ENCODE measurements at places on chromosomes 6 and 20.

- DNase-seq: no peak
These were observed 44.5 kb downstream of the SLC52A3 start for GRCh38 chr20:723756-724155.

DNA sequence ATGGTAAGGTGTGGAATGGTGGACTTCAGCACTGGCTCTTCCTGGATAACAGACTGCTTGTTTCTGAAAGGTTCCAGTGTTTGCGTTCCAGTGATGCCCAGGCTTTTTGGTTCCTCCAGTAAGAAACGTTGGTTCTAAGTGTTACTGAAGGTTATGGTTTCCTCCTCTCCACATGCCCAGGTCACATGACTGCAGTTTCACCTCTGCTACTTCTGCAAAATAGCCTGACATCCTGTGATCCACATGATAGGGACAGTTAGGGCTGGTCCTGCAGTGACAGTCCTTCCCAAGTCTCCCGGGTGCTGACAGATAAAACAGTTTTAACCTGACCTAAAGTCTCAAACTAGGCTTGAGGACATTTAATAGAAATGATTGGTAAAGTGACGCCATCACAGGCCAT, 132.2 kb upstream of the CST7 start:
- no peak for DNase-seq

DNA sequence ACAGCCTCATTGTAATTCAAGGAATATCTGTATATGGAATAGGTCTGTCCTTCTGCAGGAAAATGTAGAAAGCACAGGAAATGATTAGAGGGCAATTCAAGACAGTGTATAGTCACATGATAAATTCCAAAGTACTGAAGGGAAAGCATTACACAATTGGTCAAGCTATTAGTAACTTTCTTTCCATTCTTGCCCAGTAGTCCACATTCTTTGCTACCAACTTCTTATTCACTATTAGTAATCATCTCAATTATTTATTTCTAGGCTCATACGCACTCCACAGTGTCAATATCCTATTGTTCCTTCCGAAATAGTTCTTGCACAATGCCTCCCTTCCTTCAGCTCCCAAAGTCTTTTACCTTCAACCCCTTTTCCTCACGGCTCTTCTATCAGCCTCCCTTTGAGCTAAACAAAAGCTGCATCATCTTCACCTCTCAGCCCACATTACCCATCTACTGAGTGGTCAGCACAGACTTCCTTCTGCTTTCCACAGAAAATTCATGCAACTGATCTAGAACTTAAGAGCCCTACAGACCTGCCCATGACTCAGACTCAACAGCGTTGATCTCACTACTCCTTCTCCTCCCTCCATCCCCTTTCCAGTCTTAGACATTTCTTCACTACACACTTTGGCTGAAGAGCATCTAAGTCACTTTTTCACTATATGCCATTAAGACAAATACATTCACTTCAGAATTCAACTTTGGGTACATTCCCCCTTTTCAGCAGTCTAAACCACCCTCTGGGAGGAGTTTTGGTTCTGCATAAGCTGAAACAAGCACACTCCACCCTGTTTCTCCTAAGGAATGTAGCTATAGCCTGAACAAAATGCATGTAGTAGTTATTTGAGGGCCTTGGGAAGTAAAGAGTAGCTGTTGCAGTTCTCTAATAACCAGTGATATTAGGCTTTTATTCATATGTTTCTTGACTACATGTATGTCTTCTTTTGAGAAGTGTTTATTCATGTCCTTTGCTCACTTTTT, 157.9 kb downstream of the KIF16B start:
- DNase-seq: no peak

DNA sequence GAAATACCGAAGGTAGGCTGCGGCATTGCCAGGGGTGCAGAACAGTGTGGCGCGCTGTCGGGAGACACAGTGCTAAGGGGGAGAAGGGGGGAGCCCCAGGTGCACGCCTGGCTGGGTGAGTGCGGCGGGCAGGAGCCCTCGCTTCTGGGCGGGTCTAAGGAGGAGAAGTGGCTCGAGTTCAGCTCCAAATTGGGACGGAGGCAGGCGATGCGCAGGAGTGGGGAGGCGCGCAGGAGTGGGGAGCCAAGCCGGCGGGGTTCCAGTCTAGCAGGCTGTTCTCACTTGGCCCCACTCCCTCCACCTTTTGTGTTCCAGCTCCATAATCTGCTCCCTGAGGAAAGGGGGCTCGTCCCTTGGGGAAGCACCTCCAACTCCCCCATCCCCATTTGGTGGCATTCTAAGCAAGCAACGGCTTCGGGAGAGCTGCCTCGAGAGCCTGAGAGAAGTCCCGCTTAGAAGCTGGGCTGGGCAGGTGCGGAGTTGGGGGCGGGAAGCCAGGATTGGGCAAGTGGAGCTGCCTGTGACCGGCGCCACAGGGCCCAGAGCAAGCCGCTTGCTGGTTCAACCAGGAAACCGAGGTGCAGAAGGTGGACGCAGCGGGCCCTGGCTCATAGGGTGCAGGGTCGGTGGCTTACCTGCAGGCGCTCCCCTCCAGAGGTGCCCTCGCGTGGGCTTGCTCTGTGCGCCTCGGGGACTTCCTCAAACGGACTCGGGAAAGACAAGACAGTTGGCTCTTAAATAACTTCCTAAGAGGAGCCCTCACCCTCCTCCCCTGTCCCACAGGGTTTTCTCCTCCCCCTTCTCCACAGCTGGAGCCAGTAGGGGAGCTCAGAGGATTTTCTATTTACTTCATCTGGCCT, at the start of gene F13A1:
TSS of gene F13A1 (minus strand) at position 711 of the 860 bp plus-strand sequence. CDS start 1,998 bp downstream, outside the sequence.
- DNase-seq: no peak

GRCh38 chr6:20921578-20921977, 387.3 kb downstream of the CDKAL1 start:
- no peak for DNase-seq

- DNase-seq: no peak
These were observed 3.0 kb downstream of the ROMO1 start for GRCh38 chr20:35702051-35702823.
